ENCODE measurements at places on chromosomes 5 and 9.

GRCh38 chr5:55176176-55176818 lies 3.3 kb upstream of the CDC20B start:
- no peak for DNase-seq

- DNase-seq, result no peak
These were observed 291.9 kb upstream of the IRX1 start for GRCh38 chr5:3303777-3304176.

- no peak for DNase-seq
These were observed 89.6 kb upstream of the FCN2 start for GRCh38 chr9:134791009-134791408.

- no peak for DNase-seq
These were observed 35.0 kb downstream of the AOPEP start for GRCh38 chr9:94761481-94761880.

GRCh38 chr9:18906656-18907395 lies 126.2 kb downstream of the SAXO1 start:
- no peak for DNase-seq

GRCh38 chr5:118700510-118700909 lies 287.8 kb downstream of the DTWD2 start:
- no peak for DNase-seq

GRCh38 chr5:109313127-109313526 lies 96.6 kb downstream of the PJA2 start:
- no peak for DNase-seq

DNA sequence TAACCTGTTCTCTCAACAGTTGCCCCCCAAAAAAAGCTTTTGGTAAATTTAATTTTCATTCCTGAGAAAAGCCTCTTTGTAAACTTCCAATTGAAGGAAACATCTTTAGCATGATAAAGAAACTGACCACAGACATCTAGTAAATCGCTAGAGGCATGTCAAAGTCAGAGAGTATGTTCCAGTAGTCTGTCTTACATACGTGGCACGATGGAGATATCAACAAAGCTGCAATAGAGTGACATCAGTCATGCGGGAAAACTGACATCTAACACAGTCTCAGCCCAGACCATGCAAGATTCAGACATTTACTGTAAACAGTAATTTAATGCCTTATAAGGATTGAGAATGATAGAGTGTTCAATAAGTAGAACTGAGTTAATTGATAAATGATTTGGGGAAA lies 45.1 kb downstream of the GARNL3 start:
- DNase-seq, result no peak

- DNase-seq, result no peak
These were observed 2126.3 kb upstream of the ACO1 start for GRCh38 chr9:30258094-30258493.

- DNase-seq, result peak; percentile 39
These were observed 505 bp downstream of the CREB3 start for GRCh38 chr9:35732800-35733541.

- peak; percentile 29 for DNase-seq
These were observed 27.4 kb downstream of the LNPEP start for GRCh38 chr5:96963267-96963666.

DNA sequence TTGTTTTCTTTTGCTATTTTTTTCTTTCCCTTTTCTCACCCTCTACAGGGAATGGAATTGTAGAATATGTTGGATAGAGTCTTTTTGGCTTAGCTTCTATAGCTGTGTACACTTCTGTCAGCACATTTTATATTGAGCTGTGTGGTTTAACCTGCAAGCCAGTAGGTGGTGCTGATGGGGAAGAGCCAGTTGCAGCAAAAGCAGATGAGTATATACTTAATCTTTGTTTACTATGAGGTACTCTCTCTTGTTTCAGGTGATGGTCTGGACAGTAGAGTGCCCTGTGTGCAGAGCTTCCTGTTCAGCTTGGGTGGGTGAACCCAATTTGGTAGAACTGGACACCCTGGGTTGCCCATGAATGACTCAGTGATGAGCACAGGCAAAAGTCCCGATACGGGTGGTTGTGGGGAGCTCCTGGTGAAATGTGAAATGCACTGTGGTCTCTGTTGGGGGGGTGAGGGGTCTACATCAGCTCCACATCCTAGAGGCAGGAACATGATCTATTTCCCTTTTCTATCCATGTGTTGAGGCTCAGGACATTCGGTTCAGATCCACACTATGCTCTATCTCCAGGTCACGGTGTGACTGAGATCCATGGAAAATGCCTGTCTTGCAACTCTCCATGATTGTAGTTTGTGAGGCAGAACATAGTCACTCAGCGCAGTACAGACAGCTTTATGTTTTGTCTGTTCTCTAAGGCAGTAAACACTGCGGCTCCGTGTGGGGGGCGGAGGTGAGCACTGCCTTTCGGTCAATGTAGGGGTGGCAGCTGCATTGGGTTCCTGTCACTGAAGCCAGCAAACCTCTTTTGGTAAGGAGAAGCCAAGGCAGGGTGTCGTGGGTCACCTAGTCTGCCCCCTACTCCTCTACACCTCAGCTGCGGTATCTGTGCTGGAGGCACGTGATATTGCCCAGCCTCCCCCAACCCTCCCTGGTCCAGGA lies 353.2 kb downstream of the PRR16 start:
- DNase-seq, result no peak

GRCh38 chr9:135722365-135722764 lies 20.4 kb downstream of the KCNT1 start:
- no peak for DNase-seq

DNA sequence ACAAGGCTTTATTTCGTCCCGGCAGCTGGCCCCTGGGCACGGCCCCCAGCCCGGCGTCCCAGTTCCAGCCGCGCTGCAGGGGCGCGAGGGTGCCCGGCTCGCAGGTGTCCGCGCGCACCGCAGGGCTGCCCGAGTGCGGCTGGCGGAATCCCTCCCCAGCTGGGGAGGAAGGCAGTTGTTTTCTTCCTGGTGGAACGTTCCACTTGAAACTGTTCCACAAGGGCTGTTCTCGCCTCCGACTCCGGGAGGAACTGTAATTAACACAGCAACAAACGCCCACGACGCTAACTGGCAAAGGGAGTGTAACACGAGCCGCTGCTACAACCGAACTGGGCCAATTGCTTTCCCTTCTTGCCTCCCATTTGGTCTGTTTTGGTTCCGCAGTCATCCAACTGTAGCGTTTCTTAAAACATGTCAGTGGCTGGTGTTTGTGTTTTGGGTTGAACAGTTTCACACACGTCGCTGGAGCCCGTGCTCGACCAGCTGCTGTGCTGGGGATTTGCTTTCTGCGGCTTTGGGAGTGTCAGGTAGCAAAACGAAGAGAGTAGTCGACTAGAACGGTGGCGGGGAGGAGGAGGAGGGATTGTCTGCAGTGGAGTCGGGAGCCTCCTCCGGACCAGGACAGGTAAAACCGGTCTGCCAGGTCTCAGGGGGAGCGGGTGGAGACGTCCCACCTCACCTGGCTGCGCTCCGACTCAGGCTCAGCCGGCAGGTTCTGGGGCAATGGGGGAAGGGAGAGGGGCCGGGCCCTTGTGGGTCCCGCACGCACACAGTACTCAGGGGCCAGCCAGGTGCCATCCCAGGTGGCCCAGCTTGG lies 131.6 kb upstream of the NIPBL start:
- peak; percentile 11 for DNase-seq

DNA sequence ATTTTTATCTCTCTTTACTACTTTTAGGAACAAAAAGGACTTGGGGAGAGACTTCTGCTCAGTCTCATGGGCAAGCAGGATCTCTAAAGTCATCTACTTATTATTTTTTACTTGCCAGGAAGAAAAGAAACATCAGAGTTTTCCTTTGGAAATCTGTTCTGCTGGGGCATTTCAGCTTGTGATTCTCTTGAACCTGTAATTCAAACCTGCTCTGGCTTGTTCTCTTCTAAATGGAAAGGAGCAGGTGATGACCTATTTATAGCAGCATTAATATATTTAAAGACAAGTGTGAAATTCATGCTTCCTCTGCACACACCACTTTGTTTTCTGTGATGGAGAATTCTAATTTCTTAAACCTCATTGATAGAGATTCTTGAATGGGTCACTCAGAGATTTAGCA lies 2.0 kb downstream of the ADCY2 start:
- DNase-seq, result no peak

GRCh38 chr9:118928722-118929121 lies 440.5 kb downstream of the BRINP1 start:
- DNase-seq, result no peak

GRCh38 chr9:136713550-136713949 lies 1.2 kb downstream of the DIPK1B start:
- DNase-seq, result no peak

GRCh38 chr9:4828761-4829160 lies 36.0 kb downstream of the RCL1 start:
- DNase-seq, result no peak

GRCh38 chr5:160384681-160385080 lies 14.3 kb upstream of the C1QTNF2 start:
- no peak for DNase-seq

DNA sequence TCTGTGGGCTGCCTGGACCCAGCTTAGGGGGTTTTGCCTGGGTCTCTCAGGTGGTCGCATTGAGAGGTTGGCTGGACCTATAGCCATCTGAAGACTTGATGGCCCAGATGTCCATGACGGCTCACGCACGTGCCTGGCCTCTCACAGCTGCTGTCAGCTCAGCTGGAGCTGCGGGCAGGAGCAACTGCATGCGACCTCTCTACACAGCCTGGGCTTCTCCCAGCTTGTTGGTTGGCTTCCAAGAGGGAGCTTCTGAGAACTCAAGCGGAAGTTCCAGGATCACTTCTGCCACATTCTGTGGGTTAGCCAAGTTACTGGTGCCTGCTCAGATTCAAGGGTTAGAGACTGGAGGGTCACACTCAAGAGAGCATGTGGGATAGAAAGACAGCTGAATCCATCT lies 99.2 kb downstream of the DAPK1 start:
- DNase-seq, result no peak

DNA sequence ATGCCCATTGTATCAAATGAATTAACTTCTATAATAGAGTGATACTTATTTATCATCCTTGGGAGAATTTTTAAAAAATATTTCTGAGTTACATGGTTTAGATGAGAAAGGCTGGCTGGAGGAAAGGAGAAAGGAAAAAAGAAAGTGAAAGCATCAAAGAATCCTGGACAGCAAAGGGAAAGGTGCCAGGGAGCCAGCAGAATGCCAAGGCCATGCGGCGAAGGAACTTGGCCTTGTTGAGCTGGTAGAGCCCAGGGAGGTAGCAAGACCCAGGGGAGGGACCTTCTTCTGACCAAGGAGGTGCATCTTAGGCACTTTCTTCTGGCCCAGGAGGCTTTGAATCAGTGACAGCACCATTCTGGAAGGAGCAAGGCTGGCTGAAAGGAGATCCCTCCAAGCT lies 240.5 kb downstream of the ENC1 start:
- no peak for DNase-seq

GRCh38 chr5:88488130-88488529 lies 219.5 kb upstream of the TMEM161B start:
- no peak for DNase-seq

GRCh38 chr5:153565822-153566221 lies 75.4 kb downstream of the GRIA1 start:
- DNase-seq, result no peak

GRCh38 chr9:121233906-121234831 lies 32.5 kb upstream of the RAB14 start:
- no peak for DNase-seq

DNA sequence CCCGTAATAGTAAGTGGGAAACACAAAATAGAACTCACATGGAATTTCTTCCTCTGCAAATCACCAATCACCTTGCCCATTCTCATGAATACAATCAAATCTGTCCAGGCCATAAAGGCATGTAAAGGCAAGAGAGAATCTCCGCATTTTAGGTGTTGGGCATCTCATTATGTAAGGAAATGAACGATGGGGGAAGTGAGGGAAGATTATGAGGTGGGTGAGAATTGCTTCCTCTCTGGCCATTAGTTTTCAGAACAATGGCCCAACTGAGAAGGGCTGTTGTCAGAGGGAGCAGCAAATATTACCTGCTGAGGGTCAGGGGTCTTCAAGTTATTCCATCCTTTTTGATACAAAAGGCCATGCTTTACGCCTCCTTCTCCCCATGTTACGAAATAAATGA lies 455.1 kb downstream of the ARHGEF28 start:
- no peak for DNase-seq

DNA sequence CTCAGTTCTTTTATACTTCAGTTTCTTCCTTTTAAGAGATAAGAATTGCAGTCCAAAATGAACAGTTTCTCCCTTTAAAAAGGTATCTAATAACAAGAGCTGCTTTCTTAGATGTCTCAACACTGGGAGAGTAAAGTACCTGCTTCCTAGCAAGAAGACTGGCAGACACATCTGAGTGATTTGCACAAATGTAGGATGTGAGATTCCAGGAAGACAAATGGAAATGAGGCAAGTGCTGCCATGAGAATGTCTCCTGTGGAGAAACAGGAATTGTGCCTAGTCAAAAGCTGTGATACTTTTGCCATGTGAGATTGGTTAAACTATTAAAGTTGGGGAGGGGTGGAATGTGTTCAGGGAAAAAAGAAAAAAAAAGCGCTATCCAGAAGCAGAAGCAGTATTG lies 159.1 kb downstream of the HTR1A start:
- no peak for DNase-seq
